KG1 (cell line): ENCODE measurements at places on chromosomes 2 and 18.

DNA sequence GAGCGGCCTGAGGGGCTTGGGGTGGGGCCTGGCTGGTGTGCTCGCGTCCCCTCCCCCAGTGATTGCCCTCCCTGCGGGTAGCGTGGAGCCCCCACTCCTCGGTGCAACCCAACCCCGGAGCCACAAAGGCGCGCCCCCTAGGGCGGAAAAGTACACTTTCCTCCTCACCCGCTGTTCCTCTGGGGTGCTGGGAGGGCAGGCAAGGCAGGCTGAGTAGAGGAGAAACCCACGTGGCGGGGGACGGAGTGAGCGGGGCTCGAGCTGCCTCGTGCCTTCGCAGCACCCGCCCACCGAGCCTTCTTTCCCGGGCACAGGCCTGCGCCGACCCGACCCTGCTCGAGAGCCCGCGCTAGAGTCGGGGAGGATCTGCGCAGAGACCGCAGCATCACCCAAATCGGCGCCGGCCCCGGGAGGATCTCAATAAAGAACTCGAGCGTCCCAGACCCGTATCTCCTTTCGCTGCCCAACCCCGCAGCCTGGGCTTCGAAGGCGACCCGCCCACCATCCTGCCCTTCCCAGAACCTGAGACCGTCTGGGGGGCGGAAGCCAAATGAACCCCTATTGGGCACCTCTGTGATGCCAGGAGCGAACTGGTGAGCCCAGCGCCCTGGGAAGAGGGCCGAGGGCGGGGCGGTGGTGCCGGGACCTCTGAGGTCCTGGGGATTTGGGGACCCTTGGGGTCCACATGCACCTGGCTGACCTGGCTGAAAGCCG, 1.5 kb downstream of the UCN start:
- no peak for DNase-seq

DNA sequence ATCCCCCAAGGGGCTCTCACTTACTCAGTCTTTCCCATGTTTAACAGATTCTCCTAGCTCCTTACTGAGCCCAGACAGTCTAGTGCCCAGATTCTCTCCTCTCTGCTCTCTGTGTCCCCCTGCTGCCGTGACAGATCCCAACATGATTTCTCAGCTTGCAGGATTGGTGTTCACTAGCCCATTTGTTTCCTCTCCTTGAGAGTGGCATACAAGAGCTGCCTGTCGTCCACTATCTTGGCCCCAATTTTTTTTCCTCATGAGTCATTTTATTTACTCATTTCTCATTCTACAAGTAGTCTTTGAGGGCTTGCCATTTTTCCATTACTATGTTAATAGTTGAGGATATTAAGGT, 199.9 kb upstream of the FN1 start:
- DNase-seq: no peak

DNA sequence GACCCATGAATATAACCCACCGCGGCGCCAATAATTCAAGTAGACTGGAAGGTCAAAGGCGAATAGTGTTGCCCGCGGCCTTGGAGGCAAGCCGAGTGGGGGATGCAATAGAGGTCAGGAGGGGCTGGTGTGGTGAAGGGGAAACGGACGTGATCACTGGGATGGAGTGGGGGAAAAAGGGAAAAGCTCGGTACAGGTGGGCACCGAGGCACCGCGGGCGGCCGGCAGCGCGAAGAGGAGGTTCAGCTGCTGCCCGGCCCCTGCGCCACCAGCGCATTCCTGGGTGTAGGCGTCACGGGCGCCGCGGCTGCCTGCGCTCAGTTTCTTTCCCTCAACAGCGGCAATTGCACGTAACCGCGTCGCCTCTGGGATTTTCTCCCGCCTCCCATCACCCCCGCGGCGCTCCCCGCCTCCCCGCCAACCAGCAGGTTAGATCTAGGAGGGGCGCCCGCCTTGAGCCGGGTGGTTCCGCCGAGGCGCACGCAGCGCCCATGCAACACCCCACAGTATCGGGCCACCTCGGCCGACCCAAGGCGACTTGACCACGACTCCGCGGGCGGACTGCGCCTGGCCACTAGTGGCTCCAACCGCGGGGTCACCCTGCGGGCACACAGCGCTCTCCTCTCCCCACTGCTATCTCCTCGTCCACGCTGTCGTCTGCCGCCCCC, 1.5 kb downstream of the RND3 start:
- DNase-seq: no peak

DNA sequence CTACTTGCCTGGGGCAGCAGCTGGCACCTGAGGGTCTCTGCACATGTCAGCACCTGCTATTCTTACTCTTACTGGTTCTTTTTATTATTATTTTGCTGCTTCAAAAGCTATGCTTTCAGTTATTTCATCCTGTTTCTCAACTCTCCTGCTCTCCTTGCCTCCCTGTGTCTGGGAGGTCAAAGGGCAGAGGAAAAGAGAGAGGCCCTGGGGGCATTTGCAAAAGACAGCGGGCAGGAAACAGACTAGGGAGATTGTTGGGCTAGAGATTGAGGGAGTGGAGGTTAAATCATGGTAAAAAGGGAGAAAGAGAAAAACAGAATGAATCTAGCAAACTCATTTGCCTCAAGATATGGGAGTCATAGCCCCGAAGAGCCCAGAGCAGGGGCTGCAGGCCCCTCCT, 21.1 kb upstream of the RPL31 start:
- no peak for DNase-seq

DNA sequence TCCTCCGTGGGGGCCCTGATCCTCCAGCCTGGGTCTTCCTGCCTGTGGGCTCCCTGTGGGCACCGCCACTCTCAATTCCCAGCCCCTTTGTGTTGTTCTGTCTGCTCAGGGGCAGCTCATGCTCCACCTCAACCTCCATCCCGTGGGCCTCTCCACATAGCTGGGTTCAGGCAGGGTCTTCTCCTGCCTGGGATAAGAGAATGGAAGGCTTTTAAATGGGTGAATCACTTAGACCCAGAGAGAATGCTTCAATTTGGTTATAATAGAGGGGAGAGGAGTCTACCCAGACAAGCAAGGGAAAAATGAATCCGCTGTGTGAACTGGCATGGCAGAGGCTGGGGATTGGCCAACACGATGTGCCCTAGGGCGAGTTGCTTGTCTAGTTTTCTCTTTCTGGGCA, 138.4 kb upstream of the MYCN start:
- no peak for DNase-seq

DNA sequence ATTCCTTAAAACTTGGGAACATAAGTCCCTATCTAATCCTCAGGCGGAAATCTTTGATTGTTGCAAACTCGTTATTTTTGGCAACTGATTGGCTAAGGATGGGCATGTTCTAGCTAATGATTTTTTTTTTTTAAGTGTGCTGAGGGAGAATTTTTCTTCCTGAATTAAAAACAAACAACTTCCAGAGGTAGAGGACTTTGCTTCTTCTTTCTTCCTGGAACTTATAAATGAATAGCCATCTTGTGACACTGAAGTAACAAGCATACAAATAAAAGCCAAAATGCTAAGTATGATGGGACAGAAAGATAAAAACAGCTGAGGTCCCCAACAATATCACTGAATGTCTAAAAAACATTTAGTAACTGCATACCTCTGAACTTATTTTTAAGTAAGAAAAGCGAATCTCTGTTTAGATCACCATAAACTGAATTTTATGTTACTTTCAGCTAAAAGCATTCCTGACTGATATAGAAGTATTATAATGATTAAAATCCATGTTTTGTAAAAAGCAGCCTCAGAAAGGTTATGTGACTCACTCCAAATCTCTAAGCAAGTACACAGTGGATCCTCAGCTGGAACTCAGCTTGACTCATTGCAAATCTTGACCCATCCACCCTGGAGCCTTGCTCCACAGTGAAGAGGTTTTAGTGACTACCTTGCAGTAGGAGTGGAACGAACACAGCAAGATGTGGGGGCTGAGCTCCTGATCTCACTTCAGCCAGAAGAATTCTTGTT, 344.4 kb downstream of the CLIP4 start:
- DNase-seq: no peak

- DNase-seq: no peak
Observed at GRCh38 chr2:19762142-19762541, 139.6 kb downstream of the TTC32 start.

- DNase-seq: no peak
Observed at GRCh38 chr2:194327196-194327888, 1329.7 kb upstream of the SLC39A10 start.
